ENCODE measurements at places on chromosomes 1 and 21.
A peak's percentile ranks its signal among the peaks of the same experiment; 100 is the strongest.

- DNase-seq = peak; percentile 41
Measured at GRCh38 chr1:10324627-10325026, 74.2 kb upstream of the PGD start.

- DNase-seq = no peak
Measured at GRCh38 chr1:192709544-192709943, 73.6 kb downstream of the RGS13 start.

DNA sequence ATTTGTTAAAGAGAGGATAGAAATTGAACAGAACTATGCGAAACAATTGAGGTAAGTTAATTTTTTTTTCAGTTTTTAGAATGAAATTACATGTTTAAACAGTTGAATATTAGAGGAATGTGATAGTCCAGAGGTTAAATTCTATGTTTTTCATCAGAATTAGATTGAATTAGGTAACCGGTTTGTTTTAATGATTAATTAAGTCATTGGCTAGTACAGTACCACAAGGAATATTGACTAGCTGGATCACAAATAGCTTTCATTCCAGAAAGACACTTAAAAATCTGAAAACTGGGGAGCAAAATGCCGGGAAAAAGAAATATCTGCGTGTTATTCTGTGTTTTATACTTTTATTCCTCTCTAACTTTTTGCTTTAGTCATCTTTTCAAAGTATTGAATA, 51.6 kb downstream of the FNBP1L start:
- no peak for DNase-seq

- no peak for DNase-seq
Measured at GRCh38 chr1:199311478-199312262, 672.8 kb downstream of the PTPRC start.

Measured in CD4-positive, alpha-beta T cell treated with Interleukin-1 beta for 1 hour (primary cell).